ENCODE measurements at places on chromosomes 11 and 22.

DNA sequence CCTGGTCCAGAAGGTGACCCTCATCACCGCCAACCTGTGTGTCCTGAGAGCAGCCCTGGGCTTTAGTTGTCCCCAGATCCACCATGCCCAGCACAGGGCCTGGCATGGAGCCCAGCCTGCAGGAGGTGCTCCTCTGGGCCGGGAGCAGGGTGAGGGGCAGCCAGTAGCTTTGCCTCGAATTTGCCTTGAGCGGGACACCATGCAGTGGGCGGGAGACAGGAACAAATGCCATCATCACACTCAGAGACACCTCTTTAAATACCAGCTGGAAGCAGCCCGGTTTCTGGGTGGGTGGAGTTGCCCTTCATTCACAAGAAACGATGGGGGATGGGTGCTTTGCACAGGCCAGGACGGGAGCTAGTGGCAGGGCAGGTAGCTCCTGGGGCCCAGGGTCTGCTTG, 19.3 kb downstream of the FLRT1 start:
- no peak for DNase-seq

GRCh38 chr11:109432105-109432504, 10.1 kb downstream of the C11orf87 start:
- no peak for DNase-seq

DNA sequence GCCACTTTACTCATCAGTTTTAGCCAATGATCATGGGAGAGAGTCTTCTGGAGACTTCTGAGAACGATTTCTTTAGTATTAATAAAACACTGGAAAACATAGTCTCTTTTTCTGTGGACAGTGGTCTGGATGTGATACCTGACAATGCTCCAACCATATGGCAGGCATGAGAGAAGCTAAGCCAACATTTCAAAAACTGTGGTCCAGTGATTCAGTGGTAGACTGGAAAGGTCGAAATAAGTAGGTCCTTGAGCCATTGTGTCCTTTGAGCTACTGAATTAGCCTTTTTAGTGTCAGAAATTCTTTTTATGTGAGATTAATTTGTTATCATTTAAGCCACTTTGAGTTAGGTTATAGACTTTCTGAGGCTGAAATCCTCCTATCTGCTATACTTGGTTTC, 197.7 kb upstream of the CTSC start:
- no peak for DNase-seq

DNA sequence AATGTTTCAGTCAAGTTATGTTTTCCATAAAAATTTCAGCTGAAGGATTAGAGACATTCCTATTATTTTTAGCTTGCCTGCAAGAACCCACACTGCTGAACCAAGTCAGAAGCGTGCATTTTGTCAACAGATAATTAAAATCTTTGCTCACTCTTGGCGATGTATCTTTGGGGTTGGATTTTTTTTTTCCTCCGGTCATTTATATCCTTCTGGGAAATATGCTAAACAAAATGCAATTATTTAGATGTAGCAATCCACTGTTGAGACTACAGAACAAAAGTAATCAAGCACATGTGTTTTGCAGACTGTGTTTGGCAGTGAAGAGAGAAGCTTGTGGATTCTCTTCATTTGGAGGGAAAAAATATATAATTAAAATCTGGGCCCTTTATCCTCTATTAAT, 15.3 kb upstream of the NELL1 start:
- DNase-seq = no peak

DNA sequence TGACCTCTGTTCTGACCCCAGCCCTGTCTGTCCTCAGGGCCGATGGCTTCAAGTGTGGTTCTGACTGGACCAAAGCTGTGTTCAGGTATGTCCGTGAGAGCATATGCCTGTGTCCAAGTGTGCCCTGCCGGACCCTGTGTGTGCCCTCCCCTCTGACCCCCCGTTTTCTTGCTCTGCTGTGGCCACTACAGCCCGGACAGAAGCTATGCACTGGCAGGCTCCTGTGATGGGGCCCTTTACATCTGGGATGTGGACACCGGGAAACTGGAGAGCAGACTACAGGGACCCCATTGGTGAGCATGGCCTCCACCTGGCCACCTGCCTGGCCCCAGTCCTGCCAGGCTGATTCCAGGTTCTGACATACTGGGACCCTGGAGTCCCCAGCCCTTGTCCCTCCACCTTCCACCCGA, 14.5 kb downstream of the ATG16L2 start:
- no peak for DNase-seq

GRCh38 chr11:94924171-94924572, 49.2 kb downstream of the CWC15 start:
- DNase-seq = no peak

DNA sequence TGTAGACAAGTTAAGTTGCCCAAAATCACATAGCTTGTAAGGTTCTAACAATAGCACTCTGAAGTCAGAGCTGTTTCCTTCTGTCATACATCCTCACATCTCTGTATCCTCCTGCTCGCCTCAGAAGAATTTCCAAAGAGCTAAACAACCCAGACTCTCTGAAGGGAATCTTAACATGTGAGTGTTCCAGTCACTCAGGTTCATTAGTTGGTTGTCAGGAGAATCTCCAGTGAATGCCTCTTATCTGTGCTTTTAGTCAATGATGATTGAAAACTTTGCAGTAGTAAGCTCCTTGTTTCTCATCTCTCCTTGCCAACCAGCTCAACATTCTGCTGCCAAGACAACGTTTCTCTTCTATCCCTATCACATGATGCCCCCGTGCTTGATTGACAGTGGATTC, 195.5 kb downstream of the C11orf91 start:
- DNase-seq = no peak

DNA sequence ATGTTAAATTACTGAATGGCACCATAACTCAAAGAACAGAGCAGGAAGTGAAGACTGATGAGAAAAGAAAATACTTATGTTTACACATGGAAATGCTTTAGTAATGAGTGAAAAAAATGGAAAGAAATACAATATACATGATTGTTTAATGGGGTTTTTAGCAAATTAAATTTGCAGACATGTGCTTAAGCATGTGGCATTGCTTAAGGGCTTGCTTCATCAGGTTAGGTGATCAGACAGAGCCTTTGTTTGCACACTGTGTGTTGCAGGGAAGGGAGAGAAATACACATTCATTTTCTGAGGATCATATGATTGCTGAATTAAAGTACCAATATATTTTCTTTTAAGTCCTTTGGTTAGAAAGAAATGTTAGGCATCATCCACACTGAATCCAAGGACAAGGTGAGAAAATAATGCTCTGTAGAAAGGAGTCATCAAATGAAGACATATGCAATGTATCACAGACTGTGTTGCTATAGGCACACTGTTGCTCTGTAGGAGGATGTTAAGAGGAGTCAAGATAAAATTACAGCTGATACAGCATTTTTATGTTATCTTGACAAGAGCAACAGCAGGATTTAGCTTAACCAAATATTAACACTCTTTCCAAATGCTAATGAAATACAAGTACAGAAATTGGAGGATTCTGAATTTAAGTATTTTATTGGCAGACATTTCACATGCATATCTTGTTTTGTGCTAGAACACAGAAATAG, 23.4 kb upstream of the ARHGAP20 start:
- no peak for DNase-seq

DNA sequence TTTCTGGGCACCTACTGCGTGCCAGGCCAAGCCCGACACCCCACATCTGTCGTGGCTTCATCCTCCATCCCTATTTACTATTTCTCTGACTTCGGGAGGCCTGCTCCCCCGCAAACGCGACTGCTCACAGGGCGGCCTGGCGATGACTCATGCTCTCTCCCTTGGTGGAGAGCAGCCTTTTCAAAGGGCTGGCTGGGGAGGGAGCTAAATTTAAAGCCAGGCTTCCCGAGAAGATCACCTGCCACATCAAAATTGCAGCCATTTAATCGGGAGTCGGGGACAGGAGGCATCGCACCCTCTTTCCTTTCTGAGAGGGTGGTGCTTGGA, 24.9 kb upstream of the SHISAL1 start:
- no peak for DNase-seq

GRCh38 chr11:8328231-8328794, 64.6 kb upstream of the LMO1 start:
- no peak for DNase-seq

GRCh38 chr11:35013514-35014233, 97.3 kb downstream of the PDHX start:
- no peak for DNase-seq

DNA sequence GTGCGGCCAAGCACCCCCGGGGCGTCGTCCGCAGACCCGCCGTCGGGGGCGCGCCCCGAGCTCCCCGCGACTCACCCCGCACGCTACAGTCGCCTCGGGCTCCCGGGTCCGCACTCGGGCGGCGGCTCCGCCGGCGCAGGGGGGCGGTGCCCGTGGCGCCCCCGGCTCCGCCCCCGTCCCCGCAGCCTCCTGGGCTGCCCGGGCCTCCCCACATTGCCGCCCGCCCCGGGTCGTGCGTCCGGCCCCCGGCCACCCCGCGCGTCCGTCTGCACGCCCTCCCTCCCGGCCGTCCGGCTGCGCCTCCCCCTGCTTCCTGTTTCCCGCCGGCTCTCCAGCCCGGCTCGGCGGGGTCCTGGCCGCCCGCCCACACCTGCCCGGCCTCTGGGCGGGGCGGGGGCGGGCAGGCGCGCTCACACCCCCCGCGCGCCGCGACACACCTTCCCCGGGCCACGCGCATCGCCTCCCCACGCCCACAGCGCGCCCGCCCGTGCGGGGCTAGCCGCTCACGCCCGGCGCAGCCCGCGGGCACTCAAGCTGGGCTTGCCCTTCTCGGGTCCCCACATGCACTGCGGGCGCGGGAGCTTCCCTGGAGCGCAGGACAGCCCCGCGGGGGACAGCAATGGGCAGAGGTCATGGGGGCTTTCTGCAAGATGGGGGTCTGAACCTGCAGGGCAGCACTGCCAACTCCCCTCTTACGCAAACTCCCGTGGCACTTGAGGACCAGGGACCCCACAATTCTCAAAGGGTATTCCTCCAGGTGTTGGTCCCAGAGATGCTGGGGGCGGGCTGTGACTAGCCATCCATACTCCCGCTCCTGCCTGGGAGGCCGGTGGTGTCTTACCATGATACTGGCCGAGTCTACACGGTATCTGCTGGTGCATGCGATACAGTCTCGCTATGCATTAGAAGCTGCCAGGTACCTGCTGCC, at the start of gene CARD10:
Gene CARD10 (minus strand): TSS at position 148 of the 928 bp plus-strand sequence. CDS start 215 bp downstream, outside the sequence.
- no peak for DNase-seq

DNA sequence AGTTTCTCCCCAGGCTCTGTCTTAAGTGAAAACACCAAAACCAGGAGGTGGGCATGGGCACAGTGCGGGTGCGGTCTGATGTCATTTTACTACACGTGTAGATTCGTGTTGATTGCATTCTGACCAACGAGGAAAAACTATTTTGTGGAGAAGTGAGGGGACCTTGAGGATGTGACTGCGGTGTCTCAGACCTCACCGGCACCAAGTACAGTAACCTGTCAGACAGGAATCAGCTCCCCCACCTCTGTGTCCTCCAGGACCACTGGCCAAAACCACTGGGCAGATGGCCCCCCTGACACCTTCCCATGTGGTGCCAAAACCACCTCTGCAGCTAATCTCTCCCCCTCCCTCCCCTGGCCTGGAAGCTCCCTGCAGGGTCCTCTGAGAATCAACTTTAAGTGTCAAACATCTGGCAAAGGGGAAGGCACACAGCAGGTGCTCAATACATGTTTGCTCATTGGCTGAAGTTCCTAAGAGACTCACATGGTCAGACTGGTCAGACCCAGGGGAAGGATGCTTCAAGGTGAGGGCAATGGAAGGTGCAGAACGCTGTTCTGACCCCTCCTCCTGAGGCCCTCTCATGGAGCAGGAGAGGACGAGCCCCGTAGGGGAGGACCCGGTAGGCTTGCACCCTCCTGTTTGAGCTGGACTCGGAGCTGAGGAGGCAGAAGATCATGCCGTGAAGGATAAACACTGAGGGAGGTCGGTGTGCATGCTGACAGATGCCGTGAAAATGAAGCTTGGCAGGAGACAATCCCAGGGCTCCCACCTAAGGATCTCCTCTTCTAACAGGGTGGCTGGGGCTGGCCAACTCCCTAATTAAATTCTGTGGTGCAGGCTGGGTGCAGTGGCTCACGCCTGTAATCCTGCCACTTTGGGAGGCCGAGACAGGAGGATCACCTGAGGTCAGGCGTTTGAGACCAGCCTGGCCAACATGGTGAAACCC, 129.9 kb downstream of the MPPED1 start:
- no peak for DNase-seq

GRCh38 chr11:121140369-121140768, 39.3 kb downstream of the TECTA start:
- DNase-seq = no peak

- no peak for DNase-seq
Observed at GRCh38 chr22:39727541-39727940, 157.0 kb downstream of the CACNA1I start.

DNA sequence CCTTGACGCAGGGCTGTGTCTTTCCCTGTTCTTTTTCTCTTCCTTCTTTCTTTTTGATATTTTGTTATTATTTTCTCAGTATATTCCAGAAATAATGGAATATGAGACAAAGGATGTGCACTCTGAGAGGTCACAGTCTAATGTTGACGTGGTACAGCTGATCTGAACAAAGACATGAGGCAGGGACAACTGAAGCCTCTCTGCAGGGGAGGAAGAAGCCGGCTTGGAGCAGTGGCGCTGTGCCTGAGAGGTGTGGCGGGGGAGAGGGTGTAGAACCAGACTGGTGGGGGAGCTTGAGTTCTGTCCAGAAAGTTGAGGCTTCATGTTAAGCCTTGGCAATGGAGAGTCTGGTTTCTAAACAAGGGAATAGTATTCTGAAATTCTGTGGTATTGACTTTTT, 34.7 kb downstream of the ADAMTS15 start:
- no peak for DNase-seq

DNA sequence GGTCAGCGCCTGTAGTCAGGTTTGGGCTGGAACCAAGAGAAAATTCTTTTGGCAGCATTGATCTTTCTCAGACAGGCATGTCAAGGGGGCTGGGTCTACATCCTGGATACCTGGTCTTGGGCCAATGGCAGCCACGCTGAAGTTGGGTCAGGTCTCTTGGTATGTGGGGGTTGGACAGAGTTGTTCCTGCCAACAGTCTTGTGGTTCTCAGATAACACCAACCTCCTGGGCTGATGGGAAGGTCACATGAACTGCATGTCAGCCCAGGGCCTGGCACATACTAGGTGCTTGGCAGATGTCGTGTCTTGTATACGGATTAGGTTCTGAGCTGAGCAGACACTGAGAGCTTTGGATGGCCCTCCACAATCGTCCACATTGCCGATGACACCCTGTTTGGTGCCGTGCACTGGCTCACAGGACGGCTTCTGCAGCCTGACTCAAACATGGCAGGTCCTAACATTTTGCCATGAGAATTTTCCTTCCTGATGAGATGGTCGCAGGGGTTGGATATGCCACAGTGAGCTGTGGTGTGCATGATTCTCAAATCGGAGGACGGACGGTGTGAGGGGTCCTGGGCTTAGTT, 42.0 kb downstream of the FBLN1 start:
- DNase-seq = no peak

All from activated naive CD4-positive, alpha-beta T cell (primary cell).